ENCODE measurements at places on chromosomes 7 and 10. TPM values are rescaled to one million over a fixed set of nuclear protein-coding genes. Genes with fewer than 3 reads are reported as not detected.

Gene ADAP1
- total RNA-seq, result 3.6 TPM

Gene HMX3
- not detected for total RNA-seq

Gene ARPC1B
- total RNA-seq, result 643 TPM

Gene NUDT1
- 17.5 TPM for total RNA-seq

Gene ECHDC3
- total RNA-seq, result 1.8 TPM

Gene PDIA4
- total RNA-seq, result 292 TPM

Gene HIPK2
- 21.6 TPM for total RNA-seq

Gene SERPINE1
- 3,900 TPM for total RNA-seq

Gene CALHM3
- total RNA-seq, result not detected

Gene UMAD1
- total RNA-seq, result 4.8 TPM

Gene SLC18A3
- under 0.01 TPM for total RNA-seq

Gene CNPY1
- not detected for total RNA-seq

Gene CALML3
- not detected for total RNA-seq

Gene GHRHR
- 0.27 TPM for total RNA-seq

Gene PRKAG2
- 28.2 TPM for total RNA-seq

Gene MAGI2
- total RNA-seq, result 3.4 TPM

Gene RELN
- 1.9 TPM for total RNA-seq

Gene TACC2
- total RNA-seq, result 10.5 TPM

Gene PRKG1
- total RNA-seq, result 3.9 TPM

Gene CALML5
- not detected for total RNA-seq

Gene HTR5A
- not detected for total RNA-seq

Gene COL26A1
- not detected for total RNA-seq

Gene CYP2W1
- not detected for total RNA-seq

Gene SLC13A1
- total RNA-seq, result not detected

Gene PTN
- total RNA-seq, result 0.56 TPM

Gene BLOC1S2
- total RNA-seq, result 53.5 TPM

Gene SKIDA1
- 0.36 TPM for total RNA-seq

Gene JAKMIP3
- under 0.01 TPM for total RNA-seq

Gene SEMA3E
- total RNA-seq, result 0.28 TPM

Gene MYH16
- 0.38 TPM for total RNA-seq

Gene MMRN2
- total RNA-seq, result 430 TPM

Gene OPN4
- total RNA-seq, result not detected

Gene PROSER2
- 5.0 TPM for total RNA-seq

Gene CCDC172
- not detected for total RNA-seq

Gene VSTM4
- 0.27 TPM for total RNA-seq

Gene ANXA8L1
- total RNA-seq, result not detected

Gene MRLN
- not detected for total RNA-seq

Gene SDHAF3
- total RNA-seq, result 5.5 TPM

Gene LEP
- under 0.01 TPM for total RNA-seq

Gene ZNF316
- total RNA-seq, result 14.0 TPM

Gene TSPAN12
- 10.7 TPM for total RNA-seq

Gene SORCS1
- not detected for total RNA-seq

Gene GLUD1
- 172 TPM for total RNA-seq

Gene KCTD7
- 4.1 TPM for total RNA-seq

Gene GDF10
- not detected for total RNA-seq

Gene UCN3
- total RNA-seq, result not detected

Gene ZNF365
- 0.28 TPM for total RNA-seq

Gene UPP1
- 21.9 TPM for total RNA-seq

Gene GPR15LG
- not detected for total RNA-seq

Gene CASTOR2
- total RNA-seq, result 7.2 TPM

Gene POLL
- total RNA-seq, result 11.6 TPM

Gene ACHE
- total RNA-seq, result 0.18 TPM

Gene CYP3A7
- not detected for total RNA-seq

Gene HOXA6
- 0.36 TPM for total RNA-seq

Gene ADARB2
- 0.18 TPM for total RNA-seq

Gene SLC25A13
- 23.6 TPM for total RNA-seq

Gene SHTN1
- 3.4 TPM for total RNA-seq

Gene TUBB8
- not detected for total RNA-seq
